ENCODE measurements at places on chromosomes 12 and 14.

- DNase-seq: no peak
These were observed 455 bp downstream of the ATP6V1D start for GRCh38 chr14:67358924-67359774.

- DNase-seq: no peak
These were observed 875 bp downstream of the IRAK3 start for GRCh38 chr12:66189889-66190288.

- no peak for DNase-seq
These were observed 5.4 kb downstream of the SIX6 start for GRCh38 chr14:60514378-60514740.

DNA sequence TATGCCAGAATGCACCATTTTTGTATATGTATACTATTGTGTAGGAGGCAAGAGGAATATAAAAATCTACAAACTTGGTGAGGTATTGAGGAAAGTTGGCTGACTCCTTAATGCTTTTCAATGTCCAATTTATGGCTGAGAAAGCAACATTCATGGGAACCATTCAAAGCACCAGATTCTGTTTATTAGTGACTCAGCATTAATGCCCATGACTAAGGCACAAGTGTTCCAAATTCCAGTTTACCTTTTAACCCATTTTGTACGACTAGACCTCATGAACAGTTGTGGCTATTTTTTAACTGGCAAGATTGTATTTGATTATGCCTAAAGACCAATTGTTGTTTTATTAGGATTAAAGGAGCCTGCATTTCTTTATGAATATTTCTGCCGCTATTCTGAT lies 375.4 kb upstream of the ATP2B1 start:
- DNase-seq: no peak

DNA sequence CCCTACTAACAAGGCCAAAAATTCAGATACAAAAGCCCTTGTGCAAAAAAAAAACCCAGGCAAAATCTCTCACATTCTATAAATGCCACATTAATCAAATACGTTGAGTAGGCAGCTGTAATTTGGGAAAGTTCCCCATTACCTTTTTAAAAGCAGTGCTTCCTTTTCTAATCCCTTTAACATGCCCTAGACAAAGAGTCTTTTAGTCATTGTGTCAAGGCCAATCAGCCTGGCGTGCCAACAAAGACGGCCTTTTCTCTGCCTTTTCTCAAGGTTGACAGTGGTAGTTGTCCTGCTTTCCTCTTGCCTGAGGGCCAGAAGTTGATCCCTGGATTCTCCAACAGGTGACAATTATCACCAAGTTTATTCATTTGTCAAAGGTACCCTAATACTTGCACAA lies 62.5 kb upstream of the METAP2 start:
- no peak for DNase-seq

DNA sequence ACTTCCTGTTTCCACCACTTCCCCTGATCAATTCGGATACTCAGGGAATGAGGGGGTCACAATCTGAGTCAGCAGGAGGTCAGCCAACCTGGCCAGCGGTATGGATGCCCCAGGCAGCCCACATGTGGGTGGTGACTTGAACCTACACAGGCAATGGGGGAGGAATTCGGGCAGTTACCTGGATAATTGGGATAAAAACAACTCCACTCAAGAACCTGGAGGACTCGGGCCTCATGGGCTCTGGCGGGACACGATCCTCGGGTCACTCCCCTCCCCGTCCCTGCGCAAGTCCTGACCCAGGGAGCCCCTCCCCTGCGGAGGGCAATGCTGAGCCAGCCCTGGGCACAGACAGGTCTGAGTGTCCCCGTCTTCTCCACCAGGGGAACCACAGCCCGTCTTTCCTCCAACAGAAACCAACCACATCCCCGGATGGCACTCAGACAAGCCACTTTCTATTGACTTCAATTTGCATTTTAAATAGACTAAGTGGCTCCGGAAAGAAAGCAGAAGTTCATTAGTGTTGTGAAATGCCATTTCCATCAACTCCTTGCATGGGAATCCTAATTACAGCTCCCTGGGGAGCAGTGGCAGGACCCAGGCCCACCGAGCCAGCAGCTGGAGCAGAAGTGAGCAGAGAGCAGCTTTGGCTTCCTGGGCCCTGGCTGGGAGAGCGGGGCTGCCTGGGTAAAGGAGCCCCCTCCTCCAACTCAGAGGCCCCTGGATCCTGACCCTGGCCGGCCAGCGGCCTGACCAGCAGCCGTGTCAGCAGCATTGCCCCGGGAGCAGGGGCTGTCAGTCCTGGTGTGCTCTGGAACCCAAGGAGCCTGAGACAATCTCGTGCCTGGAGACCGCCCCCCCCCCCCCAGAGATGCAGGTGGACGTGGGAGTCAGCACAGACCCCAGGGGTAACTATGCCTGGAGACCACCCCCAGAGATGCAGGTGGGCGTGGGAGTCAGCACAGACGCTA lies 374.1 kb downstream of the ADGRD1 start:
- no peak for DNase-seq

GRCh38 chr14:59116984-59117415 lies 71.5 kb upstream of the DAAM1 start:
- no peak for DNase-seq

All from CD4-positive, alpha-beta T cell treated with Interleukin-4 for 1 hour (primary cell).